ENCODE measurements at places on chromosomes 3 and 15. TPM values are rescaled to one million over a fixed set of nuclear protein-coding genes. Genes with fewer than 3 reads are reported as not detected.

Gene ARNT2
- total RNA-seq = 2.3 TPM

Gene ZBBX
- total RNA-seq = not detected

Gene MYEF2
- 2.3 TPM for total RNA-seq

Gene DNAJB8
- total RNA-seq = not detected

Gene EDEM1
- total RNA-seq = 98.0 TPM

Gene CPB1
- not detected for total RNA-seq

Gene ZNF609
- total RNA-seq = 24.3 TPM

Gene MOBP
- total RNA-seq = not detected

Gene ANO10
- total RNA-seq = 41.3 TPM

Gene ZNF619
- 6.5 TPM for total RNA-seq

All from mammary epithelial cell (primary cell).